Activated T-helper 1 cell treated with anti-CD3 and anti-CD28 coated beads, Interleukin-12 subunit alpha, Interleukin-12 subunit beta, Interleukin-2, Interleukin-4 antibody, amounts not matched to agents 30 ng/mL and 10 ng/mL and 1 ng/mL, durations not matched to agents 14 hours and 24 hours and 36 hours (primary cell): ENCODE measurements at places on chromosomes 4 and X. TPM values are rescaled to one million over a fixed set of nuclear protein-coding genes. Genes with fewer than 3 reads are reported as not detected.

GPR34 gene
- total RNA-seq: 0.66 and 1.2 TPM in 2 replicates

SSX1 gene
- not detected in 2 replicates for total RNA-seq

SCARB2 gene
- 1.3 and 1.4 TPM in 2 replicates for total RNA-seq

DNA sequence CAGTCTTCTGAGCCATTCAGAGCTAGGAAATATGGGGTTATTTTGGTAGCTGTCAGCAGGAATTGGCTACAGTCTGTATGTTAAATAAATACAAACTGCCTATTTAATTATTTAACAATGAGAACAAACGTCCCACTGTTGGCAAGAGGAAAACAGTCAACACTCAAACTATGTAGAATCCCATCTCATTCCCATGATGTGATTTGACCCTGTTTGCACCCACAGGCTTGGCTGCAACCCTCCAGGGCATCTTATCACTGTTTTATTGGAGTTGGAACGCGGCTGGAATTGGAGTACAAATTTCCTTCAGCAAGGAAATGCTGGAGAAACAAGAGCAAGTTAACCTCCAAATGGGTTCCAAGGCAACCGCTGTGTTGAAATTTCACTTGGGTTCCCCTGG is 124.0 kb downstream of the KIT start:
- no peak for DNase-seq
- H3K27ac ChIP-seq: no peak overlapping the region
- no peaks in the 10 kb centered on the region for H3K36me3 ChIP-seq
- H3K27me3 ChIP-seq: no peaks in the 10 kb centered on the region
- no peaks in the 10 kb centered on the region for H3K4me1 ChIP-seq
- H3K4me3 ChIP-seq: no peak overlapping the region

DNA sequence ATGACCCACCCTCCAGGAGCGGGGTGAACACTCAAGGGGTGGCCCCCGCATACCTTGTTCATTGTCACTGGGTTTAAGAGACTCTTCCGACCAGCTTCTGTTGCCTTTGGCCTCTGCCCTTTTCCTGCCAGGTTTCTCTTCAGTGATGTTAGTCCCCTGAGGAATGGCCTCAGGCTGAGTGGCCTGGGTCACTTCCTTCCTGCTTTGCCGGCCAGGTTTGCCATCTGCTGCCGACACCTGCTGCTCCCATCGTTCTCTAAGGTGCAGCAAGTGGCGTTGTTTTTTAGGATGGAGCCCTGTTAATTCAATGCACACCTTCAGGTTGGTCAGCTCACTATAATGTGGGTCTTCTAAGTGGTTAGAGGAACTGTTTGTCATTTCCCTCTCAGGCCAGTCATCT is 34.2 kb downstream of the BCOR start:
- no peak for DNase-seq
- no peak overlapping the region for H3K4me3 ChIP-seq
- H3K27me3 ChIP-seq: no peaks in the 10 kb centered on the region
- H3K4me1 ChIP-seq: peaks cover 44% of the 10 kb centered on the region
- no peak overlapping the region for H3K27ac ChIP-seq

- H3K27me3 ChIP-seq: no peaks in the 10 kb centered on the region
- H3K4me3 ChIP-seq: no peak overlapping the region
- H3K27ac ChIP-seq: no peak overlapping the region
Measured at GRCh38 chr4:85905761-85906160, 430.8 kb downstream of the ARHGAP24 start.

GRCh38 chr4:145207934-145208333 is 27.5 kb upstream of the OTUD4 start:
- peaks cover 4% of the 10 kb centered on the region for H3K27me3 ChIP-seq
- H3K27ac ChIP-seq: no peak overlapping the region
- H3K4me1 ChIP-seq: no peaks in the 10 kb centered on the region
- H3K36me3 ChIP-seq: no peaks in the 10 kb centered on the region
- DNase-seq: no peak

GRCh38 chr4:28277931-28278330 is 1417.3 kb downstream of the STIM2 start:
- no peaks in the 10 kb centered on the region for H3K4me1 ChIP-seq
- H3K27me3 ChIP-seq: no peaks in the 10 kb centered on the region
- no peak overlapping the region for H3K27ac ChIP-seq
- no peaks in the 10 kb centered on the region for H3K36me3 ChIP-seq
- H3K4me3 ChIP-seq: no peak overlapping the region
- no peak for DNase-seq

DNA sequence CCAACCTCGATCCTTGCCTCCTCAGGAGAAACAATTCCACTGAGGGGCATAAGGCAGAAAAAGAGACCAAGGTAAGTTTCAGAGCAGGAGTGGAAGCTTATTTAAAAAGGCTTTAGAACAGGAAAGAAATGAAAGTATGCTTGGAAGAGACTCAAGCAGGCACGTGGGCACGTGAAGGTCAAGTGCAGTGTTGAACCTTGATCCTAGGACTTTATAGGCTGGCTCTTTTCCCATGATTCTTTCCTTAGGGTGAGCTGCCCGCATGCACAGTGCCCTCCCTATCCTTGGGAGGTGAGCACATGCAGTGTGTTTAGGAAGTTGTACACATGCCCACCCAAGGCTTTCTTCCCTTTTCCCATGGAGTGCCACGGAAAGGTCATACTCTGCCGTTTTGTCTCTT is 4.0 kb upstream of the PI4K2B start:
- no peak overlapping the region for H3K4me3 ChIP-seq
- no peak for DNase-seq
- H3K27ac ChIP-seq: no peak overlapping the region
- H3K27me3 ChIP-seq: no peaks in the 10 kb centered on the region
- H3K36me3 ChIP-seq: peaks cover 19% of the 10 kb centered on the region

DNA sequence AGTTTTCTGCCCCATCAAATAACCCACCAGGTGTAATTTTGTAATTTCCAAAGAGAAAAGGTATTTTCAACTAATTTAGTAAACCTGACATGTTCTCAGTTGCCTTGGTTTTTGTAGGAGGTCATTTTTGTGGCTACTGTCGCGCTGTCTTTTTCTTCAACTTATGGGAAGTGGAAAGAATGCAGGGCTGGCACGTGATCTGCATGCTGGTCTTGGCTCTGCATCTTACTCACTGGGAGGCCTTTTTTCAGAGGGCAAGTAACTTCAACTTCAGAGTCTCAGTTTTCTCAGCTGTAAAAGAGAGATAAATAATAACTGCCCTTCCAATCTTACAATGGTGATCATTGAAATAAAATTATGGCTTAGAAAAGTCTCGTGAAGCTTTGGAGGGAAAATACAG is 109.9 kb upstream of the SMIM10 start:
- H3K36me3 ChIP-seq: no peaks in the 10 kb centered on the region
- peaks cover under 1% of the 10 kb centered on the region for H3K4me1 ChIP-seq
- H3K4me3 ChIP-seq: no peak overlapping the region
- peaks cover 2% of the 10 kb centered on the region for H3K27me3 ChIP-seq

DNA sequence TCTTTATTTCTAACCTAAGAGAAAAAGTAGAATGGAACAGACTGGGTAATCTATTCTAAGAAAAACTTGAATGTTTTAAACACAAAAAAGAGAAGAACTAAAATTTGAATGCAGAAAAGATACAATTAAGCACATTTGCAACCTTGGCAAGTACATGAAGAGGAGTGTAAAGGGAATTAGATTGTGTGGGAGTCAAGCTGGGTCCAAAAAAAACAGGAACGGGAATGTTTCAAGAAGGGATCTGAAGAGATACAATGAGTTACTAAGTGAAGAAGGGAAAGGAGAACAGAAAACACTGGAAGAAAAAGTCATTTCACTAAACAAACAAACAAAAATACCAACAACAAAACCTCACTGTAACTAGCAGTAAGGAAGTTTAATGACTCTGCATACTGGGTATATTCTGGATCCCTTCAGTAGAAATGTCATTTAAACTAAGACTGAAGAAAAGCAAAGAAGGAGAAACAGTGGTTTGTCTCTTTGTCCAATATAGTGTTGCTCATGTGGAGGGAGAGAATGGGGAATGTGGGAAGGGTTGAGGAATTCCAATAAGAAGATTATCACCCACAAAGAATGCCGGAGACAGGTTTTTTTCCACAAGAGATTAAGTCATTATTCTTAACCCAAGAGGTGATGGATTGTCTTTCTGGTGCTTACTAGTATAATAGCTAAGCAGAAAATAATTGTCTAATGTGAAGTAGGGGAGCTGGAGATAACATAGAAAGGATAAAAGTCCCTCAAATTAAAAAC is 50.4 kb upstream of the PTPN13 start:
- peak overlapping the region; percentile 96 for H3K27ac ChIP-seq
- peaks cover 39% of the 10 kb centered on the region for H3K4me1 ChIP-seq
- peak overlapping the region; percentile 25 for H3K4me3 ChIP-seq
- DNase-seq: no peak
- peaks cover 4% of the 10 kb centered on the region for H3K36me3 ChIP-seq

DNA sequence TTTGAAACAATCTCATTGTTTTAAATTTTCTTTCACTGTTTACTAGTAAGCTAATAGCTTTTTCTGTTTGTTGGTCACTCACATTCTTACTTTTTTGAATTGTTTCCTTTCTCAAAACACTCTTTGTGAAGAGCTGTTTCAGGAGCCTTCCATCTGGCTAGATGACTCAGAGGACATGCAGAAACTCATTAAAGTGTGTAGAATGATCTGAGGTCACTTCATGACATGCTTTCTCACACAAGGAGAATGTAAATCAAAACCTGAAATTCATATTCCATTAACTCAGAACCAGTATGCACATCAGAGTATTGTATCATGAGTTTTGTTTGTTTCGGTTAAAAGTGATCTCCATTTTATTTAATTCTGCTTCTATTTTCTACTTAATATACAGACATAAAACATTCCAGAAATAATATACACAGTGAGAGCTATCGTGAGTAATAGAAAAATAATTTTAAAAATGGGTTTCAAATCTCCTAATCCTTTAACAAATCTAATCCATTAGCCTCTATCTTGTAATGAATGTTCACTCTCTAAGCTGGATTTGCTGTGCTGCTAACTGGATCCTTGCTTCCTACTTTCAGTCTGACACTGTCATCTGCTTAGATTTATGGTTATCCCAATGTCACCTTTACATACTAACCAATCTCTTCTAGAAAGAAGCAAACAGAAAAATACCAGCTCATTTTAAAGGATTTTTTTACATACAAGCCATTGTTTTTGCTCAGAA is 449.6 kb downstream of the FSTL5 start:
- no peak for DNase-seq
- no peak overlapping the region for H3K4me3 ChIP-seq
- no peaks in the 10 kb centered on the region for H3K27me3 ChIP-seq

DNA sequence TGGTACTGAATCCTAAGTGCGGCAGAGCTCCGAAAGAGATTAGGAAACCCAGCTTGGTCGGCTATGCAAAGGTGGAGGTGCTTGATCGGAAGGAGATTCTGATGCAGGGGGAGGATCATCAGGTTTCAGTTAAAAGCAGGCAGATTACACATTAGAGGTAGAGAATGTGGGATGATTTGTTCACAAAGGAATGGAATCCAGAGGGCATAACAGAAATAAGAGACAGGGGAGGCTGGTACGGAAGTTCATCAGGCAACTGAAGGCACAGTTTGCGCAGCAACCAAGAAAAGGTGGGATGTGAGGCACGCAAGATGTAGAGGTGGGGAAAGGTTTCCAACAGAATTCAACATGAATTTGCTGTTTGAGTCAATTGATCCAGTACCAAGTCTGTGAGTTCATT is 424 bp upstream of the ZNF330 start:
- peaks cover 16% of the 10 kb centered on the region for H3K36me3 ChIP-seq
- peak overlapping the region; percentile 68 for H3K27ac ChIP-seq
- H3K4me1 ChIP-seq: peaks cover 41% of the 10 kb centered on the region
- peak overlapping the region; percentile 93 for H3K4me3 ChIP-seq

DNA sequence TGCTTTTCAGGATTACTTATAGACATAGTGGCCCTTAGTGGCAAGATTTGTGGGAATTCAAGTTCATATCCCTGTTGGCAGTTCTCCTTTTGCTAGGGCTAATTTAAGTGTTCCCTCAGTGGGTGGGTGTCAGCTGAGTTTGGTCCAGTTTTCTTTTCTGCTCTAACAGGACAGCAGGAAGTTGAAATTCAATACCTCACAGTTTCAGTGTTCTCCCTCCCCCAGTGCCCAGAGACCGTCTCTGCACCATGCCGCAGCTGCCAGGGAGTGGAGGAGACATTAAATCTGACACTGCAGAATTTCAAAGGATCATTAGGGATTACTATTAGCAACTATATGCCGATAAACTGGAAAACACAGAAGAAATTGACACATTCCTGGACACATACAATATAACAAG is 50.7 kb downstream of the UBE2NL start:
- H3K4me1 ChIP-seq: no peaks in the 10 kb centered on the region
- no peaks in the 10 kb centered on the region for H3K36me3 ChIP-seq
- H3K27ac ChIP-seq: no peak overlapping the region
- DNase-seq: no peak
- H3K4me3 ChIP-seq: no peak overlapping the region
- no peaks in the 10 kb centered on the region for H3K27me3 ChIP-seq

- no peaks in the 10 kb centered on the region for H3K4me1 ChIP-seq
- no peak for DNase-seq
- H3K36me3 ChIP-seq: no peaks in the 10 kb centered on the region
- H3K27me3 ChIP-seq: no peaks in the 10 kb centered on the region
- no peak overlapping the region for H3K27ac ChIP-seq
Measured at GRCh38 chr4:62881210-62881609, 1528.0 kb downstream of the TECRL start.

DNA sequence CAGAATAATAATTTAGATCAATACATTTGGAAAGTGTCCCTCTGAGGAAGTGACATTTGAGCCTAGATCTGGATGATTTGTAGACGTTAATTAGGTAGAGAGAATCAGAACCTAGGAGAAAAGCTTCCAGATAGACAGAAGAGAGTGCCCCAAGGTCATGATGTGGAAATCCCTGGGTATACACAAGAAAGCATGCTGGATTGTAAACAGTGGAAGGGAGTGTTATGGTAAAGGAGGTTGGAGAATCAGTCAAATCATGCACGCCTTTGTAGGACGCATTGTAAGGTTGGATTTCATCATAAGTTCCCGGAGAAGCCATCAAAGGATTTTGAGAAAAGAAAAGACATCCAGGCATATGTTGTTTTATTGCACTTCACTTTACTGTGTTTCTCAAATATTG is 156.3 kb downstream of the PARM1 start:
- H3K4me3 ChIP-seq: no peak overlapping the region
- no peaks in the 10 kb centered on the region for H3K4me1 ChIP-seq
- DNase-seq: no peak
- no peaks in the 10 kb centered on the region for H3K36me3 ChIP-seq
- no peak overlapping the region for H3K27ac ChIP-seq

GRCh38 chr4:114519368-114519767 is 79.2 kb upstream of the UGT8 start:
- no peak overlapping the region for H3K4me3 ChIP-seq
- H3K27ac ChIP-seq: no peak overlapping the region
- no peaks in the 10 kb centered on the region for H3K36me3 ChIP-seq

- peaks cover 5% of the 10 kb centered on the region for H3K27me3 ChIP-seq
- H3K4me1 ChIP-seq: no peaks in the 10 kb centered on the region
- H3K36me3 ChIP-seq: no peaks in the 10 kb centered on the region
- H3K4me3 ChIP-seq: no peak overlapping the region
- no peak for DNase-seq
Measured at GRCh38 chr4:47990145-47990544, 26.3 kb downstream of the CNGA1 start.

GRCh38 chr4:182145334-182145905 is 97.8 kb upstream of the TENM3 start:
- peaks cover 52% of the 10 kb centered on the region for H3K27me3 ChIP-seq
- peaks cover 16% of the 10 kb centered on the region for H3K4me1 ChIP-seq
- no peaks in the 10 kb centered on the region for H3K36me3 ChIP-seq
- H3K4me3 ChIP-seq: peak overlapping the region; percentile 72
- H3K27ac ChIP-seq: no peak overlapping the region
- no peak for DNase-seq
